Calu3 (cell line): ENCODE measurements at places on chromosomes 2 and 18. TPM values are rescaled to one million over a fixed set of nuclear protein-coding genes. Genes with fewer than 3 reads are reported as not detected.

DNA sequence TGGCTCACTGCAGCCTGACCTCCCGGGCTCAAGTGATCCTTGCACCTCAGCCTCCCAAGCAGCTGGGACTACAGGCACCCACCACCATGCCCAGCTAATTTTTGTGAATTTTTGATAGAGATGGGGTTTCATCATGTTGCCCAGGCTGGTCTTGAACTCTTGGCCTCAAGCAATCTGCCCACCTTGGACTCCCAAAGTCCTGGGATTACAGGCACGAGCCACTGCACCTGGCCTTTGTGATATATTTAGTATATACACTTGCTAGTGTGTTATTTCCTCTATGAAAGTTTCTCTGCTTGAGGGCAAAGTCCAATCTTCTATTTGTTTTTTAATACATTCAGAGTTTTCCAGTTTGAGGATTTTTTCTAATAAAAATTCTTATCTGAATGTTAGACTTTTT, 119.3 kb downstream of the GALNT3 start:
- DNase-seq, result peak; percentile 16

GRCh38 chr2:201559067-201559710, 84.1 kb downstream of the TMEM237 start:
- DNase-seq, result peak; percentile 4

- no peak for DNase-seq
These were observed 13.4 kb upstream of the BOK start for GRCh38 chr2:241545106-241545505.

DNA sequence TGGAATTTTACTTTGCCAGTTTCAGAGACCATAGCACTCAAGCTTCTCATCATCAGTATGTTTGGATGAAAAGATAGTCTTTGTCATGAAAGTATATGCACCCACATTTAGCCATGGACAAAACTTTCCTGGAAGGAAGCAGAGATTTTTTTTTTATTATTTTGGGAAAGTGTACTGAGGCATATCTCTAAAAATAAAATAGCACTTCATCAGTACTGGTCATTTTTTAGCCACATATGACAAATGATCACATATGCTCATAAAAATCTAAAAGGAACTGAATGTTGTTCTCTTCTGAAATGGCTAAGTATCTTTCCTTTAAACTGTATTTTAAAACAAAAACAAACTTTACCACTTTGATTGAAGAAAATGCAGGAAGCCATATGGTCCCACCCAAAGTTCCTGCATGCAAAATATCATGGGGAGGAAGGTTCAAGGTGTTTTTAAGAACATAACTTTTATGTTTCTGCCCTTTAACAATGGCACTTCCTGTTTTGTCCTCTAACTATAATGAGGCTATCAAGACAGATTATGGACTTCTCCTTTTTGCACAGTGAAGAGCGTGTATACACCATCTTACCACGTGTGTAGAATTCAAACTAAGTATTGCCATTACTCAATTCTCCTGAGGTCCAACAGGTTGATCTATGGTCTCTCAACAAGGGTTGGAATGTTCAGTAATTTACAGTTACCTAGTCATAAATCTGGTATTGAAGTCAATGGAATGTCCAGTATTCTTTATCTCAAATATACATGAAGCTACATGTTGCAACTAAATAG, 77.1 kb upstream of the SLC39A10 start:
- DNase-seq, result no peak

GRCh38 chr2:230821261-230821990, 43.3 kb upstream of the ITM2C start:
- no peak for DNase-seq

DNA sequence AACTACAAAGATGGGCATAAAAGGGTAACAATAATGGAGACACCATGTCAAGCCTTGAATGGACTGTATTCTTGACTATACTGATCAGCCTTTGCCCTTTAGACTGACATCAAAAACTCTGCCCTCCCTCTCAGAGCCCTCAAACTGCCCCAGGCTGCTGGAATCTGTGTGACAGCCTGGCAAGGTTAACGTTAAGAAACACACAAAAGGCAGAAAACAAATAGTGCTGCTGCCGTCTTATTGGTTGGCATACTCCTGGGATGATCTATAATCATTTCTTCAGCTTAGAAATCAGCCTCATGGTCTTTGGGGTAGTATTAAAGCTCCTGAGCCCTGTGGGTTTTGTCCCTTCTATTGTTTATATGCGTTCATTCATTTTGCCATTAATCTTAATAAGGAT, 338.0 kb downstream of the DCC start:
- DNase-seq, result no peak

DNA sequence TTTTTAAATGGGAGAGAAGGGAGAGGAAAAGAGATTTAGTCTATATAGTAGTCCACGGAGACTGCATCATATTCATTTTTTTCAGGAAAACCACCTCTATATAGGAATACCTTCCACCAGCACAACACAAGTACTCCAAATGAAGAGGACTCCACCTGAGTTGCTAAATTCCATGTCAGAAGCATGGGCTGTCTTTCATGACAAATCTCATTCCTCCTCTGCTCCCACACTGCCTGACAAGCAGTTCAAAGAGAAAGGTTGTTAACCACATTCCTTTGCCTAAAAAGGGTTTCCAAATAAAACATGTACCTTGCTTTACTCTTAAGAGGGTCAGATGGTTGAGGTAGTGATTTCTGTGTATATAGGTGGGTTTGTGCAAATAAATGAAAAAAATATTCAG, 122.0 kb downstream of the TMEFF2 start:
- DNase-seq, result no peak

- DNase-seq, result no peak
These were observed 402.3 kb downstream of the ERBB4 start for GRCh38 chr2:212136216-212136795.

DNA sequence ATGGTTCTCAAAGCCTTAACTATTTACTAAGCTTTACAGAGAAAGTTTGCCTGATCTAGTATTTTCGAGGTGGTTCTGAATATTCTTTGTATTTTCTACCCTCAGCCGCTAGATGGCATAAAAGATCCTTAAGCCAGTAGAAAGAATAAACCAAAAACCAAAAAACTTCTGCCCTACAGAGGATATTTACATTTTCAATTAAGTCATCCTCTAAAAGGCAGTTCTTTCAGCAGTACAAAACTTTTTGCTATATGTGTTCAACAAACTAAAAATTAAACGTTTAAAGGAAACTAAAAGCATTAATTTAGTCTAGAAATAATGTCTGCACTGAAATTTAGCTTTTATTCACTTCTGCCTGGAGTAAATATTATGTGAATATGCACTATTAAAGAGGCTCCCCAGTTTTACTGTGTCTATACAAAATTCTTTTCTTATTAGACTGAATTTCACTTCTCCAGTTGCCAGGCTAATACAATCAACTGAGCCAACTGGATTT, 297.5 kb downstream of the PIEZO2 start:
- DNase-seq, result no peak

GRCh38 chr2:28449488-28450395, 46.1 kb upstream of the PLB1 start:
- DNase-seq, result peak; percentile 65

DNA sequence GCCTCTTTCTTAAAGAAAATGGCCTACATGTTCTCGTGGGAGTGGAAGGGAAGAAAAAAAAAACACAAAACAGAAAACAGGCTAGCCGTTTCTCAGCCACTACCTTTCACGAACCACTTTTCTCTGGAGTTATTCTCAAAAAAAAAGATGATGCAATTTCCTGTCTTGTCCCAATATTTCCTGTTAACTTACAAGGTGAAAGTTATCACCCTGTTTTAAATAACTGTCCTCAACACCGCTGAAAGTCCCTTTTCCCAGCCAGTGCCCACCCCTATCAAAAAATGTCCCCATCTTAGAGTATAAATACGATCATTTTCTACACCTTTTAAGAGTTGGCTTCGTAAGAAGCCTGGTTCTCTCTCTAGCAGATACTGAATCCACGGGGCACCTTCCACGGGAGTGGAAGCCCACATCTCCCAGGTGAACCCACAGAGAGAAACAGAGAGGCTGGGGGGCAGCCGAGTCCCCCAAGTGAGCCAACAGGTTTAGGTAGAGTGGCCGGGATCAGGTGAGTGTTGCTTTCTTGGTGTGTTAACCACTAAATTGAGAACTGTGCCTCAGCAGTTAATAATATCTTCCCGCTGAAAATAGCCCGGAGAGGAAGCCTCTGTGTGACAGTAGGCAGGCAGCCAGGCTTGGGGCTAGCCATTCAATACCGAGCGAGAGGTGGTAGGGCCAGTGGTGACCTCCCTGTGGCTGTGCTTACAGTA, 15.9 kb downstream of the SMAD7 start:
- DNase-seq, result no peak

DNA sequence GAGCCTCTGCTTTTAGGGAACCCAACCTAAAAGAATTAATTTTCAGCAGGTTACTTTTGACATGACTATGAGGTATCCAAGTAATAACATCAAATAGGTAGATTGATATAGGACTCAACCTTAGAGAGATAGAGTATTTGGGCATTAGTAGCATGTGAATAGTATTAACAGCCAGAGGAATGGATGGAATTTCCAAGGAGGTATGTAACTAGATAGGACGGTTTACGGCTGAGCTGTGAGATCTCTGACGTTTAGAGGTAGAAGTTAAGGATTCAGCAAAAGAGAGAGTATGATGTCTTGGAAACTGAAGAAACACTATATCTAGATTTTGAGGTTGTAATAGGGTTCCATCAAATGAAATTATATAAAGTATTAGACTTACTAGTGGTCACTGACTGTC, 70.3 kb downstream of the HNMT start:
- DNase-seq, result no peak

DNA sequence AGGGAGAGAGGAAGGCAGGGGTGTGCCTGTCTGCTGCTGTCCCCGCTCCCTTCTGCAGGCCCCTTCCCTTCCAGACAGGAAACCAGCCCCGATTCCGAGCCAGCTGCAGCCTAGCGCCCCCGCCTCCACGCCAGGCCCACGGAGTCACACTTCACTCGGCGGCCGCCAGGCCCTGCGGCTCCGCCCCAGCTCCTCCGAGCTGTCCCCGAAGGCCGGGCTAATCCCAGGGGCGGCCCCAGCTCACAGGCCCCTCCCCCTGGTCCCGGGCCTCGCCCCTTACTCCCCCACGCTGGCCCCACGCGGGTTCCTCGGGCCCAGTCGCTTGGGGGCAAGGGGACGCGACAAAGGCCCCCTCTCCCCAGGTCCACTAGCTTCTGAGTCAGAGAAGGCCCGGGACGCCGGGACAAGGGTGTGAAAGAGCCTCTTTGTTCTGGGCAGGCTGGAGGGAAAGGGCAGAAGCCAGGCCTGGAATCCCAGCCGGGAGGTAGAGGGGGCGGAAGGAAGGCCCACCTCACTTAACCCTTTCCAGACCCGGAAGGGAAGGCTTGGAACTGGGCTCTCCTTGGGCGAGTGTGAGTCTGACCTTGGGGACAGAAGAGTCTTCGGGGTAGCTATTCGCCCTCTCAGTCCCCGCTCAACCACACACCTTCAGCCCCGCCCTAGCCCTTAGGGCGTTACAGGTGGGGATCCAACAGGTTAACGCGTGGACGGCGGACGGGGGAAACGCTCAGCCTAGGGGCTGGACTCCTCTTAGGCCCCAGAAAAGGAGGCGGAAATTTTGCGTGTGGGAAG, 1.2 kb downstream of the RTKN start:
- DNase-seq, result peak; percentile 92

DNA sequence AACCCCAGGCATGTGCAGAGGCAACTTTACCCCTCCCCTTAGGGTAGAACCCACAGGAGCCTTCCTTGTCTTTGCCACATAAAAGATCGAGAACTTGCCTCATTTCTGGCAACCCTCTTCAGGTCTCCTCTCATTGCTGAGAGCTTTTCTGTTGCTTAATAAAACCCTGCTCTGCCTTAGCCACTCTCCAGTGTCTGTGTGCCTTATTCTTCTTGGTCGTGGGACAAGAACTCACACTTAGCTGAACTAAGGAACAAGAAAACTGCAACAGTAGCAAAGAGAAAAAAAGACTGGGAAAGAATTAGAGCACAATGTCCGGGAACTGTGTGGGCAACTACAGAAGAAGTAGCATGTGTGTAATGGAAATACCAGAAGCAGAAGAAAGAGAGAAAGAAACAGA, 56.2 kb upstream of the SMIM21 start:
- DNase-seq, result no peak

GRCh38 chr18:10454681-10455557, 484 bp downstream of the APCDD1 start:
- DNase-seq, result peak; percentile 36

DNA sequence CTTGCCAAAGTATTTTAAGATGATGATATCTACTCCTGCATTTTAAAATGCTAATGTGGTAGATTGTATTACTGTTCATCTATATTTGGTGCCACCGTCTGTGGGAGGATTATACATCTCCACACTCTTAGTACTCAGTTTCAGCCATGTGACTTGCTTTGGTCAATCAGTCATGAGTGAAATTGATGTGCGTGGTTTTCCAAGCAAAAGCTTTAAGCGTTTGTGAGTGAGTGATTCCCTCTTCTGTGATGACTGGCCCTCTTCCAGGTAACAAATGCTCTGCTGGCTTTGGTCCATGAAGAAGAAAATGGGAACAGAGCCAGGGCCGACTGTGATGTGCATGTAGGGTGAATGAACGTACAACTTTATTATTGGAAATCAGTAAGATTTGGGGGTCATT, 330.4 kb downstream of the LPIN1 start:
- no peak for DNase-seq

DNA sequence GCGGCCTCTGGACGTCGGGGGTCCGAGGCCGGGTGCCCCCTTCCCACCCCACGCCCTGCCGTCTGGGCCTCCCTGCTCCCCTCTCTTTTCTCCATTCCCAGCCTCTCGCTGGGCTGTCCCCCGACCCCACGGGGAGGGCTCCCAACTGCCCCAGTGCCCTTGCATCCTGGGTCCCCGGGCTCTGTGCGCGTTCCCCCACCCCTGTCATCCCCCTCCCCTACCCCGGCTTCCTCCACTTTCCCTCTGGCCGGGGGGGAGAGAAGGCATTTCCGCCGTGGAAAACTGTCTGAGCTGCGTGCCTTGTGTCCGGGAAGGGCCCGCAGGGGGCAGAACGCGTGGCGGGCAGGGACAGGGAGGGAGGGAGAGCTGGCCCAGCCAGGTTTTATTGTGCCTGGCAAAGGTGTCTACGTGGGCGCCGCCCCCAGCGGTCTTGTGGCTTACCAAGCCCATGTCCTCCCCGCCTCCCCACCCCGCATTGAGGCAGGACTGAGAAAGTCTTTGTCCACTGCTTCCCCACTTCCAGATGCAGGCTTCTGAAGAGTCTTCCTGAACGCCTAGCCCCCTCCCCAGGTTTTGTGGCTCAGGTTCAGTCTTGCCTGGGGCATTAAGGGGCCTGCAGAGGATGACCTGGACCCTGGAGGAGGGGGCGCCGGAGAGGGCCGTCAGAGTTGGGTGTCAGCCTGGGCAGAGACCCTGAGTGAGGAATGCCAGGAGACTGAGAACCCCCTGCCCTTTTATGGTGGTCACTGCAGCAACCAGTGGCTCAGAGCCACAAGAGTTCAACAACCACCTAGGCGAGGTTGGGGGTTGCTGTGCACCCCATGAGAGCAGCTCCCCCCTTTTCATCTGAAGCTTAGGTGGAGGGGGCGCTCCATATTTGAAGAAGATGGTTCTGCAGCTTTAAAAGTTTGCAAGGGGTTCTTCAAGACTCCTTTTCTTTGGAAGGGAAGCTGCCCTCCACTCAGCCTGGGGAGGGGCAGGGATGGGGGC, 1.3 kb downstream of the ITM2C start:
- DNase-seq, result peak; percentile 35

- no peak for DNase-seq
These were observed 172.9 kb downstream of the SLC8A1 start for GRCh38 chr2:40279001-40279400.

AMER3 gene
- not detected in 2 replicates for total RNA-seq

IL36RN gene
- 0.12 and 0.22 TPM in 2 replicates for total RNA-seq

ABCG5 gene
- total RNA-seq, result 0.66 and 1.0 TPM in 2 replicates

ANKRD30BL gene
- not detected in 2 replicates for total RNA-seq

CACNB4 gene
- 0.33 and 0.51 TPM in 2 replicates for total RNA-seq

GPR39 gene
- 24.1 and 24.9 TPM in 2 replicates for total RNA-seq
